ENCODE measurements at places on chromosomes 3 and 15.
A peak's percentile ranks its signal among the peaks of the same experiment; 100 is the strongest.

- DNase-seq: no peak
Measured at GRCh38 chr3:141151439-141151838, 80.2 kb upstream of the PXYLP1 start.

- DNase-seq: no peak
Measured at GRCh38 chr15:73717802-73718201, 33.6 kb downstream of the CD276 start.

- DNase-seq: no peak
Measured at GRCh38 chr3:165544432-165544831, 292.8 kb downstream of the BCHE start.

DNA sequence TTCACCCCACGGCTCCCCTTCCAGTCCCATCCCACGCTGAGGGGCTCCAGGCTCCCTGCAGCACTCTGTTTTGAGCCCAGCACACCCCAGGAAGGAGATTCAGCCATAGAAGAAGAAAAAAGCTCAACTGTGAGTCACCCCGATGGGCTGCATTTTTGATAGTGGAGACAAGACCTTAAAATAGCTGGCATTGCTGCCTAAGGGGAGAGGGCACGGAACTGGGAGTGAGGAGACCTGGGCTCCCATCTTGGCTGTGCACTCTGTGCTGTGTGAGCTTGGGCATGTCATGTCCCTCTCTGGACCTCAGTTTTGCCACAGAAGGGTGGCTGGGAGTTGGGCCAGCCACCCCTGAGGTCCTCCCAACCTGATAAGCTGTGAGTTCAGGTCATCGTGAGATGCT lies 57.2 kb upstream of the SMAD6 start:
- no peak for DNase-seq

- DNase-seq: no peak
Measured at GRCh38 chr3:175020101-175020500, 161.0 kb downstream of the NAALADL2 start.

DNA sequence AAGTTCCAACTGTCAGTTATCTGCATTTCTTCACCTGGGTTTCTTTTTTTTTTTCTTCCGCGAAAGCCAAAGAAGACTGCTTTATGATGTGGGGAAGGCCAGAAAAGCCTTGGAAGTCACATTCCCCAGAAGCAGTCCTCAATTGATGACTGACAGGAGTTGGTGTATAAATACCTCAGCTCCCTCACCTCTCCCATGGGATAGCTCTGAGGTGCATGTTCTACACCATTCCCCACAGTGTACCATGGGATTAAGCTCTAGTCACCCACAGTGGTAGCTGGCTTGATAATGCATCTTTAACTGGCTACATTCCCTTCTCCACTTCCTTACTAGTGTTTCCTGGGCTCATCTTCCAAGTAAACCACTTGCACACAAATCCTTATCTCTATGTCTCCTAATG lies 30.5 kb downstream of the DPH3 start:
- DNase-seq: no peak

GRCh38 chr15:65980824-65981456 lies 111.6 kb downstream of the RAB11A start:
- peak; percentile 72 for DNase-seq

DNA sequence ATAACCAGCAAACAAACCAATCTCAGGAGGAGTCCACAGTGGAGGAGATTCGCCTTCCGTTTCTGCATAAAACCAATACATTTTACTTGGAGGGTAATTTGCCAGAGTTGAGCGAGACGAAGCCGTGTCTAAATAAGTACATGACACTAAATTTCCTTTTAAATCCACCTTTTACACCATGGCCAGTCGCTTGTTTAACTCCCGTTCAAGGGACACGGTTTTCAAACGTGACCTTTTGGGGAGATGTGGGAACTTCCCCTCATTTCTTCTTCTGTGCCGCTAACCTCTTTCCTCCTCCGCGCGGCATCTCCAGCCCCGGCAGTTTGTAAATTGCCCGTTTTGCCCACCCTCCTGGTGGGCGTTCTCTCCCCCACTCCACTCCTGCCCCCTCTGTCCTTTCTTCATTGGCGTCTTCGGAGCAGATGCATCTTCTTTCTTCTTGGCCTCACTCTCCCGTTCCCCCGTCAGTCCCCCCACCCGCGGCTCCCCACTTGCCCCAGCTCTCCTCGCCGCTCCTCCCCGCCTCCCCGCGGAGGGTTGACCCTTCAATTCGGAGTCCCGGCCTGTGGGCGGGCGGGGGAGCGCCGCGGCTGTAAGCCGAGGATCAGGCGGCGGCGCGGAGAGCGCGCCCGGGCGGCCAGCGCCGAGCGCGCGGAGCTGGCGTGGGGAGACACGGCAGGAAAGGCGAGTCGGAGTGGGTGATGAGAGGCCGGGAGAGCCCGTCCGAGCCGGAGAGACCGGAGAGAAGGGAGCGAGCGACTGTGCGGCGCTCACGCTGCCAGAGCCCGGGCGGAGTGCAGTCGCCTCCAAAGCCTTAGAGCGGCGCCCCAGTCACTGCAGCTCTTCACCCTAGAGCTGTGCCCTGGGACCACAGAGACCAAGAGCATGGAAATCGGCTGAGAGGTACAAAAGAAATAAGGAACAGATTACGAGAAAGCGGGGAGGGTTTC lies at the start of gene NLGN1:
Gene NLGN1, plus strand, starts transcription at position 584 of the 950 bp plus-strand sequence.
- DNase-seq: peak; percentile 65

DNA sequence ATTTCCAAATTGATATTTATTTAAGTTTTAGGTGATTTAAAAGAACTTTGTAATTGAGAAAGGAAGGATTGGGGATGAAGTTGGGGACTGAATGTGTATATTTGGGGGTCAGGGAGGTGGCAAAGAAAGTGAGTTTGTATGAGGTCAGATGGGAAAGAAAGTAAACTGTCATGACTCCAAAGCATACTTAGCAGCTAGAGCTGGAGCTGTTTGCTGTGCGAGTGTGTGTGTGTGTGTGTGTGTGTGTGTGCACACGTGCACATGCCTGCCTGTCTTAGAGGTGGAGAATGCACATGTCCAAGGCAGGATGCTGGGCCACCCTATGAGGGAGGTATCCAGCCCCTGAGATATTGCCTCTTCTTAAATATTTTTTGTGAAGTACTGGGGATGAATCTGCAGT lies 21.0 kb downstream of the BOC start:
- peak; percentile 28 for DNase-seq

GRCh38 chr3:155243512-155243921 lies 50.0 kb downstream of the STRIT1 start:
- DNase-seq: peak; percentile 61

GRCh38 chr3:178421069-178421468 lies 115.2 kb upstream of the KCNMB2 start:
- DNase-seq: no peak

GRCh38 chr3:69972672-69973071 lies 26.9 kb upstream of the SAMMSON start:
- peak; percentile 6 for DNase-seq

- DNase-seq: no peak
Measured at GRCh38 chr15:55230953-55231352, 34.2 kb upstream of the RSL24D1 start.

DNA sequence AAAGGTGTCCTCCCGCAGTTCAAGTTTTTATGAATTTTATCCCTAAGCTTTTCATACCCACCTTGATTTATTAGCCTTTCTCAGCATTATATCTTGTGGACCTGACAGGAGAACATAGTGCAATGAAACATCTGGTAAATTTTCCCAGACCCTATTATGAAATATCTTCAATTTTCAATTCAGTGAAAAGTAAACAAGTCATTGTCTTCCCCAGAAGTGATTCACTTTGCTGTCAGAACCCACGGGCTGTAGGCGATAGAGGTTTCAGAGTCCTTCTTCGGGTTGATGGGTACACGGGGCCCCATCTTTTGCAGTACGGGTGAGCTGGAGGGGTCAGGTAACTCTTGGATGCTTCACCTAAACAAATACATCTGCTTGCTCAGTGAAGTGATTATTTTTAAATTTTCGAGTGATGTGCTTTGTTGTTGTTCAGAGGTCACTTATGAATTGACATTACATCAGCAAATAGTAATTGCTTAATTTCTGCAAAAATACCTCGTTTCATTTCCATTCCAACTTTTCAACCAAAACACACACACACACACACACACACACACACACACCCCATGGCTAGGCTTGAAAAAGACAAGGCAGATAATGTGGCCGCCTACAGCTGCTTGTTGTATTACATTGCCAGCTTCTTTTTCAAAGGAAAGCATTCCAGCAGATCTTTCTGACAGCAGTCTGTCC lies 102.9 kb downstream of the SEMA6D start:
- no peak for DNase-seq

DNA sequence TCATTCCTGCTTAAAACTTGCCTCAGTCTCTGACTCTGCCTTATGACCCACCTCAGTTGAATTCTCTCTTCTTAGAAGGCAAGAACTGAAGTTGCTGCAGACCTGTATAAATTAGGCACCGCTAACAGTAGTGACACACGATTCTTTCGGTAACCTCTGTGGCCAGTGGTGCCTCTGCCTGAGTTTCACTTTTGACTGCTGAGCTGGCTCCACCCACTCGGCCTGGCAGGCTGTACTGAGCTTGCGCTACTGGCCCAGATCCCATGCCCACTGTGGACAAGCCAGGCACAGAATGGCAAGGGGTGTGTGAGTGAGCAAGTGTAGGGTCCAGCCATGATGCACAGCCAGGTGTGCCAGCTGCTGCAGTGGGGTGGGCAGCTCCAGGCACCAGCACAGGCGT lies 19.1 kb upstream of the EIF1B start:
- peak; percentile 6 for DNase-seq

GRCh38 chr3:150737874-150738679 lies 24.9 kb downstream of the SIAH2 start:
- DNase-seq: no peak

- no peak for DNase-seq
Measured at GRCh38 chr3:113532698-113533533, 561 bp downstream of the SIDT1 start.

GRCh38 chr3:12516873-12517272 lies 28.4 kb downstream of the MKRN2OS start:
- DNase-seq: no peak

DNA sequence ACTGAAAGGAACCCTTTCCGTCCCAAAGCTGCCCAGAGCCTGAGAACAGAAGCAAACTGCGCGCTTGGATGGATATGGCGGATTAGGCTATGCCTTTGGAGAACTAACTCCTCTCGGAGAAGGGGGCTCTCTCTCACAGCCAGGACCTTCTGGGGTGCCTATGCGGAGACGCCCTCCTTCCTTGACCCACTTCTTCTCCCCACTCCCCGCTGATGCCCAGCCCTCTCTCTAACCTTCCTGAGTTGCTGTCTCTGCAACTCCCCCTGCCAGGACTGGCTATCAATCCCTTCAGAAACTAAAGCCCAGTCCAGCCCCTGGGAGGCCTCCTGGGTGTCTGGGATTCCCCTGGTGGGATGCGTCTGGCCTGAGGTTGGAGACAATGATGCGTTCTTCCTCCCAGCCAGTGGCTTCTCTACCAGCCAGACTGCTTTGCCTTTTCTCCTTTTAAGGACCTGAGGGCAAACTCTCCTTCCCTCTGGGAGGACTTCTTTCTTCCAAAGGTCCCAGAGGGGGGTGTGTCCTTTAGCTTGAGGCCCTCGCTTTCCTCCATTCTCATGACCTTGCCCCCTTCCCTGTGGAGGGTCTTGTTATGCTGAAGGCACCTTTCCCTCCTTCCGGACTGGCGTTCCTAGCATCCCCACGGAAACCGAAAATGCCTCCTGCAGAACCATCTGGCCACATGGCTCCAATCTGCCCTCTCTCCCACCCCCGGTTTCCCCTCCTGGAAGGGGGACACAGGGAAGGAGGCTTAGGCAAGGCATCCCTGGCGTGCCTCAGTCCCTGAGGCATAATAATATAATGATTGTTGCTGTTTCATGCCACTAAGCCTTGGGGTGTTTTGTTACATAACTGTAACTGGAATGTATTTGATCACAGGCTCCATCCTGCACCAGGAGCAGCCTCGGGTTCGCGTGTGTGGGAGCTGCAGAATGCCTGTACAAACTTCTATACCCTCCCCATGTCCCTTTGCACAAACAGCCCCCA lies 63.4 kb upstream of the C15orf39 start:
- no peak for DNase-seq

DNA sequence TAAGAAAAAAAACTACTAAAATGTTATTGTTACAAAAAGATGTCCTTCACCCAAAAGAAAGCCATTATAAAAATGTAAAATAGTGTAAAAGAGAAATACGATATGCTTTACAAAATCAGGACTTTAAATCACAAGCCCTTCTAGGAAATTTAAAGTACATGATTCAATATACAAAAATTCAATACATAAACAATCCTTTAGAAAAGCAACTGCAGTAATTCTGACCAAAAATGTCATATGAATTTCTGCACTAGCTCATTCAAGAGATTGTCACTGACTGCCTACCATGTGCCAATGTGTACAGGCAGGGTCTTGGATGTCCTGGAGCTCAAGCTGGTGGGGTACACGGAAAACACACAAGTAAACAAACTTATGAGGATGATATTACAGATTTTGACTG lies 2.5 kb downstream of the MORC1 start:
- DNase-seq: peak; percentile 20

DNA sequence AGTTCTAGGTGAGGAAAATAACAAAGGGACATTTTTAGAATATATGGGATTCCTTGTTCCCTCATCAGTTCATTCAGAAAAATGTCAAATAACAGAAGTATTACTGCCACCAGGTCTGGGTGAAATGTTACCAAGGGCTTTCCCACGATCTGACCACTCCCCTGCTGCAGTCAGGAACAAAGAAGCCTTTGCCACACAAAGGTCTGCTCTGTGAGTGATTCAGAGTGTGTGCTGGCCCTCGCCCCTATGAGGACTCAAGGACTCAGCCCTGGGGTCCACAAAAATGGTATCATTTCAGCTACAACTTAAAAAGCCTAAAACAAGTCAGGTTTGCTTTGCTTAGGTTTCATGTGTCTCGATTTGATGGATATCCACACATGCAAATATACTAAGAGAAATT lies 5.0 kb downstream of the MKRN3 start:
- no peak for DNase-seq

- no peak for DNase-seq
Measured at GRCh38 chr3:131474115-131474514, 28.7 kb downstream of the MRPL3 start.

- DNase-seq: peak; percentile 40
Measured at GRCh38 chr15:65952391-65953053, 83.2 kb downstream of the RAB11A start.

DNA sequence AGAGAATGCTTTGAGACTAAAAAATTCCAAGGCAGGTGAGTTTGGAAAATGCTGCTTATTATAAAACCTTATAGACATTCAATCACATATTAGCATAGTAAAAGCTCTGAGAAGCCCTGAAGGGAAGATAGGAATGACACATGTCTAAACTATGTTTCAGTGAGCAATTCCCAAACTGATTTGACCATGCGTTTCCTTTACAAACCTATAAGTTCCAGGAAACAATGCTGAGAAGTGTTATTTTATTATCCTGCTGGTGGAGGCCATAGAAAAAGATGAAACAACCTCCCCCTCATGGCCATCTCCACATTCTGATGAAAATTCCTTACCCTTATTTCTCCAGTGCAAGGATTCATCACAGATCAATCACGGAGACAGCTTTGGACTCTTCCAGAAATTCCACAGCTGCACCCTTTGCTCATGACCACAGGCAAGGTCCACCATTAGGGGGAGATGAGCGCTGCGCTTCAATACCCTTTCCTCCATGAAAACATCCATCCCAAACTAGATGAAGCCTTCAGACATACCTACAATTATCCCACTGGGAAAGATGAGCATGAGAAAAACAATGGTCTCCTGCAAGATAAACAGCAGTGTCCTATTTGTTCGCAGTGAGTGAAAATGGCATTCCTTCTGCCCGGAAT lies 372.1 kb downstream of the MAGI1 start:
- DNase-seq: no peak

GRCh38 chr3:113124256-113124830 lies 87.0 kb upstream of the BOC start:
- DNase-seq: no peak

- DNase-seq: no peak
Measured at GRCh38 chr3:127915115-127915936, at the start of gene KBTBD12. Gene KBTBD12, plus strand, starts transcription at chr3:127915232. Its CDS starts 7,830 bp downstream, at chr3:127923062.

GRCh38 chr15:77807115-77807514 lies 174.4 kb upstream of the LINGO1 start:
- DNase-seq: peak; percentile 50

Measured in H4 (cell line).